ENCODE measurements at places on chromosomes 7 and 10.

DNA sequence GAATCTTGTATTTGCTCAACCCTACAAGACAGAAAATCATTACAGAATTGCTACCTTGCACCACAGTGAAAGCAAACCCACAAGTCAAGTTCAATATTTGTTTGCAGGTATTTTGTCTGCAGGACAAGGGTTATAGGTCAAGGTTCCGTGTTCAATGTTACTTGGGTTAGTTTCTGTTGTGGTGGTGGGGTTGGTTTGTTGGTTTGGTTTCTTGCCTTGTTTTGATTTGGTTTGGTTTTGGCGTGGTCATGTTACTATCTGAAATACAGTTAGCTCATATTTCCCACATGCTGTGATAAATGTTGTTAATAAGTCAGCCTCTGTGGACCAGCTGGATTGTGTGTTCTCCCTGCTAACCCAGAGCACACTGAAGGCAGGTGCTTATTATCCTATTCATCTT is 75.6 kb upstream of the INSIG1 start:
- no peak for DNase-seq

DNA sequence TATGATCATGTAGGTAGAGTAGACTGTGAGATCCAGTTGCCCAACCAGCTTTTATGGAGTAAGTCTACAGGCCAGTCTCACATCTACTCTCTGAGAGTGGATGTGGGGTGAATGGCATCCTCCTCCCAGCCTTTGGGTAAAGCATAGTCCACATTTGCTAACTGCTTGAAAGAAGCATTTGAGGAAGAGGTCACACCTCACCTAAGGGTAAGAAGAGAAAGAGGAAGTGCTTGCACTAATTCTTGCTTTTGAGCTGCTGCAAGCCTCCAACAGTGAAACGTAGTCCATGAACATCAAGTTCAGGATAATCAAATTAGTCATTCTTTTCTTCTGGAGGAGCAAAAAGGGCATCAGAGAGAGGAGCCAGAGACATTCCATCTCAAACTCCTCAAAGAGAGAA is 93.9 kb upstream of the AGR3 start:
- DNase-seq = no peak

DNA sequence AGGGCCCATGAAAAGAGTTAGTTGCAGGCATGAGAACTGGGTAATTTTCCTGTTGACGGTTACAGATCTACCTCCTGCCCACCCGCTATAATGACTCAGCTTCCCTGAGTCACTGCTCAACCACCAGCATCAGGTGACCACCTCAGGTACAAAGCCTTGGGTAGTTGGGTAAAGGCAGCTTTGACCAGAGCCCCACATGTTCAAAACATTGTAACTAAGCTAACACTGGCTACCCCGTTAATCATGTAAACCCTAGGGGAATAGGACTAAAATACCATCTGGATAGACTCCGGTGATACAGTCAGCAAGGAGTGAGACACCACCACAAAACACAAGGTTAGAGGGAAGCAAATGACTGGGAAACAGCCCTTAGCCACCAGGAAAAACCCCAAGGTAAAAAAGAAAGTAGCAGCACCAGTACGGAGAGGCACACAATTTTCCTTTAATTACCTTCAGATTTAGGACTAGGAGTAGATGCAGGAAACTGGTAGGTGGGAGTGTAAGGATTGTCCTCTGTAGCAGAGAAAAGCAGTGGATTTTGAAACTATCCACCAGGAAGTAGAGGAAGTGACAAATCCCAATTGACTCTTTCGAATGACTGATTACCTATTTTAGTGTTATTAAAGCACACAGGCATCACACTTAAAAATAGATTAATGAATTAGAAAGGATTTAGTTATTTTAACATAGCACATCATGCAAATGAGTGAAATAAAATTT is 103.5 kb upstream of the PDLIM1 start:
- no peak for DNase-seq

- DNase-seq = no peak
Observed at GRCh38 chr10:11743461-11744338, 1.5 kb downstream of the ECHDC3 start.

GRCh38 chr10:61749291-61749690 is 86.6 kb downstream of the CABCOCO1 start:
- no peak for DNase-seq

DNA sequence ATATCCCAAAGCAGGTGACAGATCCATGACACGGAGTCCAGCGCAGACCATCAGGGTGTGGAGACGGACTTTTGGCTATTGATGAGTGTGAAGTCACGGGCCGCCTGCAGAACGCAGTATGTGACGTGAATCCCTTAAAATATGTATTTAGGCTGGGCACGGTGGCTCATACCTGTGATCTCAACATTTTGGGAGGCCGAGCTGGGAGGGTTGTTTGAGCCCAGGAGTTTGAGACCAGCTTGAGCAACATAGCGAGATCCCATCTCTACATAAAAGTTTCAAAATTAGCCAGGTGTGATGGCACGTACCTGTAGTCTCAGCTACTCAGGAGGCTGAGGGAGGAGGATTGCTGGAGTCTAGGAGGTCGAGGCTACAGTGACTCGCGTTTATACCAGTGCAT is 1.9 kb upstream of the AMZ1 start:
- no peak for DNase-seq

DNA sequence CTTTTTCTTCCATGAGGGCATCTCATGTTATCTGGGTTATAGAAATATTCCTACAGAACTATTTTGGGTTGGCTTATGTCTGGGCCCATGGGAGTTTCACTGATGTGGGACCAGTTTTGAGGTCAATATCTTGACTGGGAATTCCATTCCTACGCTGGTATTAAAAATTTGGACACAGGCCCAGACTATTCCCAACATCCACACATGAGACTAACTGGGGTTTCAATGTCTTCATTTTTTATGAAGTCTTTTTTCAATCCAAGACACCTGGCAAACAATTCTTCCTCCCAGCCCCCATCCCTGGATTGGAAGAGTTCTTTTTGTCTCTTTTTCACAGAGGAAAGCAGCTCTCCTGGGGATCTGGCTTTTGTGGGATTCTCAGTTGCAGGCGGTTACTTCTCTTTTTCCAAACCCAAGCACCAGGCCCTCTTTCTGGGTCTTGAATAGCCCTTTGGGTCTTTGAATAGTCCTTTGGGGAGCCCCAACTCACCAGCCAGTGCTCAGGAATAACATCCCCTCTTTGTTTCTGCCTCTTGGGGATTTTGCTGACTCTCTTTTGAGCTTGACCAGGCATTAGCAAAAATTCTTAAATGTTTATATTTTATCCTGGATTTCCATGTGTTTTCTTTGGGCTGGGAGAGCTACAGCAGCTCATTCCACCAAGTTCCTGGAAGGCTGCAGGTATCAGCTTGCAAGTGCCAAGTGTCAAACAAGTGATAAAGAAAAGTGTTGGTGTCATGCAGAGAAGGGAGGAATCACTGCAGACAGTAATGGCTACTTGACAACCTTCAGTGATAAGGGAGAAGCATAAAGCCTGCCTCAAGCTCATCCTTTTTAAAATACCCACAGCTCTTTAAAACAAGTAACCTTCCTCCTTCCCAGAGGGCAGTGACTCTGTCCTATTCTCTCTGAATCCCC is 234.3 kb downstream of the ADAM12 start:
- DNase-seq = no peak

- DNase-seq = no peak
Observed at GRCh38 chr7:20395511-20395910, 64.8 kb downstream of the ITGB8 start.

GRCh38 chr7:156527458-156527890 is 113.1 kb upstream of the RNF32 start:
- no peak for DNase-seq

DNA sequence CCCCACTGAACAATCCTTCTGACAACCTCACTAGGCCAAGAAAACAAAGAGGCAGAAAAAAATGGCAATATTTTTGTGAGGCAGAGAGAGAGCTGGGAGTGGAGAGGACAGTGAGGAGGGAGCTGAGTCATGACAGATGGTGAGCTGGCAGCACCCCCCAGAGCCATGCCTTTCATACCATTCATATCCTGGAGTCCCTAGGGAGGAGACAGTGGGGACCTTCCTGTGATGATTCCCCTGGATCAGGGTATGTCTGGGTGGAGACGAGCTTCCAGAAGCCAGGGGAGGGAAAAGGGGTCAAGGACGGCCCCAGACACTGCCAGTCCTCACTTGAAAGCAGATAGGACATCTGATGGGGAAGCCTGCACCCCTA is 160.5 kb downstream of the ADAM12 start:
- no peak for DNase-seq

GRCh38 chr10:1417574-1417973 is 319.8 kb downstream of the ADARB2 start:
- DNase-seq = no peak

GRCh38 chr10:88828310-88828709 is 23.3 kb downstream of the ANKRD22 start:
- DNase-seq = no peak

GRCh38 chr10:97684866-97685394 is 2.1 kb downstream of the AVPI1 start:
- no peak for DNase-seq

DNA sequence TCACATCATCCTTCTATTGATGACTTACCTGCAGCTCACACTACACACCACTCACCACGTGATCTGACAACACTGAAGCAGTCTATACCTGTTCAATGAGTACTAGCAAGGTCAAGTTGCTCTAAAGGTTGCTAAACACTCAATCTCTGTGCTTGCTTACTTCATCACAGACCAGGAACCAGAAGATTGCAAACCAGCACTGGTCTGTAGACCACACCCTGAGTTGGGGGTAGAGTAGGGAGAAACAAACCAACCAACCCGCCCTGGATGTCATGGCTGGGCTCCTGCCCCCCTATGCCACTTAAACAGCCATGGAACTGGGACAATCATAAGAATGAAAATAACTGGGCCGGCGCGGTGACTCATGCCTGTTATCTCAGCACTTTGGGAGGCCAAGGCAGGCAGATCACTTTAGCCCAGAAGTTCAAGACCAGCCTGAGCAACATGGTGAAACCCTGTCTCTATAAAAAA is 19.6 kb downstream of the DLG5 start:
- no peak for DNase-seq

GRCh38 chr7:139771001-139771956 is 6.5 kb downstream of the HIPK2 start:
- no peak for DNase-seq

GRCh38 chr10:124302951-124303505 is 115.7 kb downstream of the OAT start:
- no peak for DNase-seq

DNA sequence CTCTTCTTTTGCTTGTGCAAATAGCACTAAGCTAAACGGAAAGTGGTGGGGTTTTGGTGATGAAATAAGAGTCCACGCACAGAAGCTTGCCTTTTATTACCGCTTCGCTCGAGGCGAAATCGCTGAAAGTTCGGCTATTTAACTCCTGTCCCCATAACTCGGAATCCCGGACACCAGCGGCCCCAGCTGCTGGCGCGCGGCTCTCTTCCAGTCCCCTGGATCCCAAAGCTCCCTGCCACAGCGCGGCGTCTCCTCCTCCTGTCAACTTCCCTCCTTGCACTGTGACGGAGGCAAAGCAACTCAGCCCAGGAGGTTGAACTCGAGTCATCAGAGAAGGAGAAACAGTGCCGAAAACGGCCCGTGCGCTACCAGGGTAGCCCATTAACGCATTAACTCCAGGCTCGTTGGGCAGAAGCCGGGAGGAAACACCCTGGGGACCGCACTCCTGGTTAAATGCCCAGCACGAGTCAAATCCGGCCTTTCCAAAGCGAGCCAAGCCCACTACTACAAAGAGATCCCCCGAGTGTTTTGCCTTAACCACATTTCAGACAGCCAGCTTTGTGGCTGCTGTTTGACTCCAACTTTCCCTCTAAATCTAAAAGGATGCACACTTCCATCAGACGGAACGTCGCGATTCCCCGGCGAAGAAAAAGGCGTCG is 1.3 kb downstream of the SEMA3D start:
- no peak for DNase-seq

DNA sequence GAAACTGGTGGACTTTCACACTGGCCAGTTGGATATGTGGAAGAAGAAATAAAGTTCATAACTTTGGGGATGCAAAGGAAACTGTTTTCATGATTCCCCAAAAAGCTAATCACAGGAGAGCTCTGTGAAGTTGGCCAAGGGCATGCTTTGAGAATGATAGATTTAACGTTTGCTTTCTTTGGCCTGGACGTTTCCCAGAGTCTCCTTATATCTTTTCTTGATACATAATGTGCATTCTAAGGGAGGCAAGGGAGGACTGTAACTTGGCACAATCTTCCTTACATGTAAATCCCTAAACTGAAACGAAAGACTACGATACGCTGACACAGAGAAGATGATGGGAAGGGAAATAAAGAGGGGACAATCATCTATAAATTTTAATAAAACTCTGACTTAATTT is 176.5 kb upstream of the INHBA start:
- no peak for DNase-seq

DNA sequence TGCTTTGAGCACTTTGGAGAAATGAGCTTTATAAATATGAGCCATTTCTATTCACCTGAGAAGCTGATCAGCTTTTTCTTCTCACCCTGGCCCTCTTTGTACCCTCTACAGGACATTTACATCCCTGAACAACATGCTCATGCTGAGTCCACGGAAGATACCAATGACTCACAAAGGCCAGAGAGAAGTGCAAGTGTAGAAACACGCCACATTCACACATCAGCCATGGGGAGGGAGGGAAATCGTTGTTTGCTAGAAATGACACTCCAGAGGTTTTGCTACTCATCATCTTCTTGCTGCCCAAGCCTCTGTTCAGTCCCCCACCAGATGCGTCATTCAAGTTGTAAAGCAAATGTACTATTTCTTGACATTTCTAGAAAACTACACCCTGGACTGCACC is 2.8 kb upstream of the UCN3 start:
- DNase-seq = no peak

- no peak for DNase-seq
Observed at GRCh38 chr10:3570855-3571266, 214.1 kb downstream of the KLF6 start.

DNA sequence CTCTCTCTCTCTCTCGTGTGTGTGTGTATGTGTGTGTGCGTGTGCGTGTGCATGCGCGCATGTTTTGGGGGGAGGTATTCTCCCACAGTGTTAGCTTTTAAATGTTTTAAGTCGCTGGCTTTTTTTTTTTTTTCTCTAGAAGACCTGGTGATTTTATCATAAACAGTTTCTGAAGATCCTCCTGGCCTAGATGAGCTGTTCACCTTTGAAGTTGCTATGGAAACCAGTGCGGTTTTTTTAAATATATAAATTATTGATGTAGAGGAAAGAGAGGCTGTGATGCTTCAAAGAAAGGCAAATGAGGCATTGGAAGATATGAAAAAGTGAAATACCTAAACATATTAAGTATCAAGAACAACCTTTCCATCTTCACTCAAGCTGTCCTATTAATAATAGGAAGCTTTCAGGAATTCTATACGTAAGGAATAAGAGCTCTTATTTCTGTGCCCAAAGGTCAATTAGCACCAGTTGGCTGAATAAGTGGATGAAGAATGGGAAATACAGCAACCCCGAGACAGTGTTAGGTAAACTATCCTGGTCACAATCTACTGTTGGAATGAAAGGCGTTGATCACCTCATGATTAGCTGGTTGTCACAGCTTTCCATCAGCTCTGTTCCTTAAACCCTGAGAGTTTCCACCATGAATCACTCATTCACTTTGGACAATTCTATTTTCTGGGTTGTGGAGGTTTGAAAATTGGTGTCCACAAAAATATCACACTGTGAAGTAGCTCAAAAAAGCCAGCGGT is 66.5 kb upstream of the SLC35G1 start:
- no peak for DNase-seq

Data from activated CD4-positive, CD25-positive, alpha-beta regulatory T cell treated with anti-CD3 and anti-CD28 coated beads, Interleukin-2, amount 50 U/mL, for 72 hours (primary cell).